ENCODE measurements at places on chromosomes 2 and 18. TPM values are rescaled to one million over a fixed set of nuclear protein-coding genes. Genes with fewer than 3 reads are reported as not detected.

Gene GNLY
- 0.83 TPM for total RNA-seq

Gene GAL3ST2
- 0.19 TPM for total RNA-seq

Gene SLC14A1
- 13.5 TPM for total RNA-seq

- no peak for DNase-seq
Observed at GRCh38 chr2:241560162-241560882, 1.8 kb downstream of the BOK start.

DNA sequence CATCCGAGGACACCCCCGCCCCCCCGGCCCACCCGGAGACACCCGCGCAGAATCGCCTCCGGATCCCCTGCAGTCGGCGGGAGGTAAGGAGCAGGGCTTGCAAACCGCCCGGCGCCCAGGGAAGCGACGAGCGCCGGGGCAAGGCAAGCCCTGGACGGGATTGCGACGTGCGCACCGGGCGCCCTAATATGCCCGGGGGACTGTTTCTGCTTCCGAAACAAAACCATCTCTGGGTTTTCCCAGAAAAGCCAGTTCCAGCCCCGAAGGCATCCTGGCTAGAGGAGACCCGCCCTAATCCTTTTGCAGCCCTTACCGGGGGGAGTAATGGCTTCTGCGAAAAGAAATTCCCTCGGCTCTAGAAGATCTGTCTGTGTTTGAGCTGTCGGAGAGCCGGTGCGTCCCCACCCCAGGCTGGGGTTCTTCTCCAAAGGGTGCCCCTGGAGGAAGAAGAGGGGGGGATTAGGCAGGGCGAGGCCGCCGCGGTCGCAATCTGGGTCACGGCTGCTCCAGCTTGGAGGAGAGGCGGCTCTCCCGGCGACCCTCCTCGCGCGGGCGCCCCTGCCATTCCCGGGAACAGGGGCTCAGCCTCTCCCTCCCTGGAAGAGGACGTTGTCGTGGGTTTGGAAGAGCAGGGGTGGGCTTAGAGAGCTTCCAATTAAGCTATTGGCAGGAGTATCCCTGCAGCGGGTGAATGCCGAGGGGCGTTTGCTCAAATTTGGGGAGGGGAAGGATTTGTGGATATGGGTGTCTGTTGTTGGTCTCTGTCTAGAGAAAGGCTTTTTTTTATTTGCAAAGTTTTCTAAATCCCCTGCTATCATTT lies 521 bp downstream of the MYCN start:
- DNase-seq = no peak

All from heart right ventricle (tissue), 16 donors.